ENCODE measurements at places on chromosomes 16 and 17.

DNA sequence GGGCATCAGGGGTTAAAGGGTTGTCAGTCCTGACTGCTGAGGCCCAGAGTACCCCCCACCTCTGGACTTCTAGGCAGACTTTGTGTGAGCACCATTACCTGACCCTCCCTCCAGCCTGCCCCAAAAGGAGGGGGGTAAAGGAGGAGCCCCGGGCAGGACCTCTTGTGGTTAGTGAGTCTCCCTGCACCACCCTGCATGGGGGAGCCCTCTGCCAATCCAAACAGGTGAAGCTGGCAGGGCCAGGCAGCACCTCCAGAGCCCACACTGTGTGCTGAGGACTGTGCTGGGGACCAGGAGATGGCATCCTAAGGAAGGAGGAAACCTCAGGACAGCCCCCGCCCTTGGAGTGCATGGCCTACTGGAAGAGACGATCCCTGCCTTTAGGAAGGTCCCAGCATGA is 2.6 kb upstream of the KRT14 start:
- DNase-seq: no peak

- peak; percentile 48 for DNase-seq
These were observed 586 bp downstream of the UBALD2 start for GRCh38 chr17:76265624-76266243.

- DNase-seq: no peak
These were observed 27.4 kb upstream of the KDM8 start for GRCh38 chr16:27175888-27176287.

DNA sequence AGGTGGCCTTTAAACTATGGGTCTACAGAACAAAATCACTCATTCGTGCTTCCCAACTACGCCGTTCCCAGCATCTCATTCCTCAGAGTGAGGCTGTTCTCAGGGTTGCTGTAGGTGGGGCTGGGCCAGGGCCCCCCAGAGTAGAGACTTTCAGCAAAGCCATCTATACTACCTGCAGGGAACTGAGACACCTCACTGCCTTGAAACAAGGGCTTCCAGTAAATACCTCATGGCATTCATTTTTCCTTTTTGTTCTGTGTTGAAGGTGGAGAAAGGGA is 4.2 kb upstream of the SDK2 start:
- no peak for DNase-seq

DNA sequence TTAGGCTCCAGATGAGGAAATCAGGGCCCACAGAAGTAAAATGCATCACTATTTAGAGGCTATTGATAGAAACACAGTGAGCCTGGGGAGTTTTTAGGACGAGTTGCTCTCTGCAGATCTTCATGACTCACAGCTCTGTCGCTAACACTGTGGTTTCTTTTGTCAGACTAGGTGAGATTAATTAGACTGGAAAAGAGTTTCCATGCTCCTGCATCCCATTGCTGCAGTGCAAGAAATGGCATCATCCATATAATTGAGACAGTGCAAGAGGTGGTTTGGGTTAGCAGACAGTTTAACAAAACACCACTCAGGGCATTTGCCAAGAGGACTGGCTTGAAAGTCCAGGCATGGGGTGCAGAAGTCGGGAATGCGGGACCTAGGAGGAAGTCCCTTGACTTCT is 198.8 kb upstream of the CACNG5 start:
- no peak for DNase-seq

- no peak for DNase-seq
These were observed 169.1 kb downstream of the CNTNAP4 start for GRCh38 chr16:76446251-76446650.

GRCh38 chr16:30346286-30346685 is 8.8 kb downstream of the CD2BP2 start:
- DNase-seq: no peak

- no peak for DNase-seq
These were observed 11.9 kb upstream of the TM4SF5 start for GRCh38 chr17:4759776-4760236.

DNA sequence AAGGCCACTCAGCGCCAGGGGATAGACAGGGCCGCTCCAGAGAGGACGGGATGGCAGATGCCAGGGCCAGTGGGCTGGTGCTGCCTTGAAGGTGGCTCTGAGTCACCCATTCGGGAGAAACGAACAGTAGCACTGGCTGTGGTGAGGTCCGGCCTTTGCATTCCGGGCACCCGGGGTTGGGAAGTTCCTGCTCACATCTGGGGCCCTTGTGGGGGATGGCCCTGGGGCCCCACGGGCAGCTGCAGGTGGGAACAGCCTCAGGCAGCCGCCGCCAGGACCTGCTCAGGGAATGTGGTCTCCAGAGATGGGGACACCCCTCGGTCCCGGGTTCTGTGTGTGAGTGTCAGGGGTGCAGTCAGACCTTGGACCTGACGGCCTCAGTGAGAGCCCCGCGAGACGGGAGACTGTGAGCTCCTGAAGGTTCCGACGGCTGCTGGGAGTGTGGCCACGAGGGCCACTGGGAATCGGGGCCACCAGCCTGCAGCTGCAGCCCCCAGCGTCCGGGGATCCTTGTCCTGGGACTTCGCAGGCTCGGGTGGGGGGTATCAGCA is 1.4 kb downstream of the CBFA2T3 start:
- no peak for DNase-seq

GRCh38 chr17:29042679-29043538 is at the start of gene PIPOX:
Gene PIPOX (plus strand): TSS chr17:29043141. CDS start chr17:29043226, 85 bp downstream.
- no peak for DNase-seq

- DNase-seq: no peak
These were observed 18.6 kb downstream of the CDH16 start for GRCh38 chr16:66899945-66900710.

DNA sequence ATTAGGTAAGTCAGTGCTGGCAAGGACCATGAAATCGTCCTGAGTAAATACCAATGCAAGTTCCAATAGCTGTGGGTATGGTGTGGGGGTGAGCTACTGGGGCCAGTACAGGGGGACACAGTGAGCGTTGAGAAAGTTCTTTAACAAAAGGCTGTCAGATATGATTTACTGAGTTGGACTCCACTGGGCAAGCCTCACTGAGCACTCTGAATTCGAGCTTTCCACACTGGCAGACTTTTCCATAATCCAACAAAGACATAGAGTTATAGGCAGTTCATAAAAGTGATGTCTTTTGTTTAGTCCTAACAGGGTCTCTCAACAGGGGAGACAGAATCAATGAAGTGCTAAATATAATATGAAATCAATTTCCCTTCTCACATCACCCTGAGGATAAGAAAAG is 489.0 kb downstream of the KCNJ2 start:
- no peak for DNase-seq

DNA sequence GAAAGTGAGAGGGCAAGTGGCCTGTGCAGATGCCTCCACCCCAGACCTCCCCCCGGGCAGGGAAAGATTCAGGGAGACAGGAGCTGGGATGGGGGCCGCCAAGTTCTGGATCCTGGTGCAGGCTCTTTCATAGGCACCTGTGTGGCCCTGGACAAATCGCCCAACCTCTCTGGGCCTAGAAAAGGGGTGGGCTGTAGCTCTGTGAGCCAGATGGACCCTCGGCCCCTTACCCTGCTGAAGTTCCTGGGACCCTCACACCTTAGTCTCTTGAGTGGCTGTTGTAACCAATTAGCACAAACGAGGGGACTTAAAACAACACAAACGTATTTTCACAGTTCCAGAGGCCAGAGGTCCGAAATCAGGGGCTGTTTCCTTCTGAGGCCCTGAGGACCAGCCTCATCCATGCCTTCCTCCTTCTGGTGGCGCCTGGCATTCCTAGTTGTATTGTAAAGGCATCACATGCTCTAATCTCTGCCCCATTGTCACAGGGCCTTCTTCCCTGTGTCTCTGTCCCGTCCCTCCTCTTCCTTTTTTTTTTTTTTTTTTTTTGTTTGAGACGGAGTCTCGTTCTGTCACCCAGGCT is 352.6 kb downstream of the SEC14L1 start:
- DNase-seq: no peak

DNA sequence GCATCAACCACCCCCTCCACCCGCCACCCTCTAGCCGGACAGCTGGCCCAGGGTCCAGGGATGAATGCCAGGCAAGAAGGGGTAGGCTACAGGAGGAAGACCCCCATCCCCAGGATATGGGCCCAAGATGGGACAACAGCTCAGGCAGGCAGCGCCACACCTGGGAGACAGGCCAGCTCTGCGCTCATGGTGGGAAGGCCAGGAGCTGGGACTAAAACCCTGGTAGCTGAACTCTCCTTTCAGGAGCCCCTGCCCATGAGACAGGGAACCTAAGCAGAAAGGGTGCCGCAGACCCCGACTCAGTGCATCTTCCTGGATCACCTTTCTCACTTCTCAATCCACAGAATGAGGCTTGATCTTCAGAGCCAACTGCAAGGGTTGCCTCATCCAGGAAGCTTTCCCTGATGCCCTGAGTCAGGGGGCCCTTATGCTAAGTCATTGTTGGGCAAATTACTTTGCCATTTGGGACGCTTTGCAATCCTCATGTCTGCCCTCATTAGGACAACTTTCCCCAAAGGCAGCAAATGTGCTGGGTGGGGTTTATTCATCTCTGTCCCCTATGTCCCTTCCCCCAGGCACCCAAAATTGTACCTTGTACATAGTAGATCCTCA is 9.0 kb downstream of the ZDHHC1 start:
- DNase-seq: no peak
